ENCODE measurements at places on chromosomes 2 and 18.

DNA sequence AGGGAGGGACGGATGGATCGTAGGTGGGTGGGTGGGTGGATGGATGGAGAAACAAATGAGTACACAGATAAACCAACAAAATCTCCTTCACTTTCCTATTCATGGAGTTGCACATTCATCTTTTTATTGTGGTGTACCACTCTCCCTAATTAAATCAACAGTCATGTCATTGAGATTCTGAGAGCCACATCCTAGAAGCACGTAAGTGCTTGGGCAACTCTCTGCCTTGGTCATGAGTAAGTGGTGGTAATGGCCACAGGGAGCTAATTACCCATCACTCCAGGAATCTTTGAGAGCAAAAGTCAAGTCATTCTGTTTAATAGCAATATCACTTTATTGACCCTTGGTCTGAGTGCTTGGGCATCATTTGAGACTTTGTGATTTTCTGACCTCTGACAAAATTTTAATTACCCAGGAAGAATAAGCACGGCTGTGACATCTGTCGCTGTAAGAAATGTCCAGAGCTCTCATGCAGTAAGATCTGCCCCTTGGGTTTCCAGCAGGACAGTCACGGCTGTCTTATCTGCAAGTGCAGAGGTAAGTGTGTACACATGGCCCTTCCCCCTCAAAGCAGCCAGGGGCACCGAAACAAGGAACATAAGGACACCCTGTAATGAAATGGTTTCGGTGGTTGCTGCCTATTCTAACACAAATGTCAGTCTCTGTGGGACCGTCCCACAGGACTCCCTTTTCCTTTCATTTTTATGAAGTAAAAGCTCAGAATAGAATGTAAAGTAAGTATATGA is 85.9 kb downstream of the FEZ2 start:
- no peak for DNase-seq

DNA sequence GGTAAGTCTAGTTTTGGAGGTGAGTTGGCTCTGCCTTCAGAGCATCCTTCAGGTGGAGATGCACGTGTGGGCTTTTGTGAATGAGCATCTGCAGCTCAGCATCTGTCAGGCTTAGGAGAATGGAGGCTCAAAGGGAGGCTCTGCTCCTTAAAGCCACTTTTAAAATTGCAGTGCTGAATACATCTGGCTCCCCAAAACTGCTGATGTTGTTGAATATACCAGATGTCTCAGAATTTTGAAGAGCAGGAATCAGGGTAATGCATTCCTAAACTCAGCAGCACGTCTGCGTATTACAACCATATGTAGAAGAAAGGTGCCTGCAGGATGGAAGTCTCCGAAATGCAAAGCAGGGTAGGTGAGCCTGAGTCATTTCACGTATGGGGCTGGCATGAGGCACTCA is 106.5 kb upstream of the EFEMP1 start:
- no peak for DNase-seq

DNA sequence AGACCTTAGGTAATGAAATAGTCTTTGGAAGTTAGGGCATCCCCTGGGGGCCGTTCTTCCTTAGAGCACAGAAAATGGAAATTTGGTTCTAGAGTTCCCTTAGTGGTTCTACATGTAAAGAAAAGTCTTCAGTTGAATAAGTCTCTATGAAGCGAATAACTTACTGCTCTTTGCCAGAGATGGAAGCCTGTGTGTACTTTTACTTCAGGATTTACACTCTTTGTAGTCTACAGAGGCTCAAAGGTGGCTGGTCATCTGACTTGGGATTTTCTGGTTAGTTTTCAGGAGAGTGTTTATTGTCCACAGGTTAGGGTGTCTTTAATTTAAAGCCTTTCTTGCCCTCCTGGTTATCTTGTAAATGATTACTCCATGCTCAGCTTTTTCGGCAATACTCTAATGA is 210.6 kb downstream of the ZNF521 start:
- DNase-seq: no peak

GRCh38 chr18:48308027-48308635 is 101.1 kb downstream of the ZBTB7C start:
- no peak for DNase-seq

DNA sequence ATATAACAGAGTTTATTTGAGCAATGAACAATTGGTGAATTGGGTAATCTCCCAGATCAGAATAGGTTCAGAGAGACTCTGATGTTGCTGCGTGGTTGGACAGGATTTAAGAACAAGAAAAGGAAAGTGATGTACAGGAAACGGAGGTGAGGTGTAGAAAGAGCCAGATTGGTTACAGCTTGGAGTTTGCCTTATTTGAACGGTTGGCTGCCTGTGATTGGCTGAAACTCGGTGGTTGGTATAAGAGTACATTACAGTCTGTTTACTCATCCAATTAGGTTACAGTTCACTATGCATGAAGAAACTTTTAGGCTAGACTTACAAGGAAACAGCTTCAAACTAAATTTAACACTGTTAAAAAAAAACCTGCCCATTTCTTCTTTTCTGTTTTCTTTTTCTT is 68.0 kb upstream of the CABLES1 start:
- no peak for DNase-seq

- no peak for DNase-seq
Measured at GRCh38 chr2:161199912-161200701, 39.9 kb downstream of the TANK start.

GRCh38 chr2:201327678-201328077 is 29.5 kb downstream of the FLACC1 start:
- no peak for DNase-seq

GRCh38 chr2:161096336-161096735 is 63.9 kb upstream of the TANK start:
- DNase-seq: no peak
